ENCODE measurements at places on chromosomes 5 and 9. TPM values are rescaled to one million over a fixed set of nuclear protein-coding genes. Genes with fewer than 3 reads are reported as not detected.

Gene IFT74
- total RNA-seq, result 14.1 TPM

Gene ANP32B
- total RNA-seq, result 307 TPM

Gene GABRA1
- total RNA-seq, result not detected

Gene OR1J2
- total RNA-seq, result not detected

Gene LCN9
- total RNA-seq, result 0.14 TPM

Gene FBP1
- not detected for total RNA-seq

Gene FAM219A
- 18.5 TPM for total RNA-seq

Gene SLC36A2
- not detected for total RNA-seq

Gene HARS2
- total RNA-seq, result 35.2 TPM

Gene MOB3B
- 12.6 TPM for total RNA-seq

Gene RANBP3L
- not detected for total RNA-seq

Gene PRRX2
- 5.6 TPM for total RNA-seq

Gene ANKRD18B
- 4.0 TPM for total RNA-seq

Gene PCDHB3
- 0.30 TPM for total RNA-seq

Gene TAS2R1
- not detected for total RNA-seq

Gene GABBR2
- total RNA-seq, result 0.28 TPM

Gene IFNA13
- total RNA-seq, result not detected

Gene FOCAD
- total RNA-seq, result 18.1 TPM

Gene QRFP
- total RNA-seq, result not detected

Gene IRGM
- not detected for total RNA-seq

Gene LCN2
- total RNA-seq, result 7.2 TPM

Gene GPX8
- total RNA-seq, result 34.5 TPM

Gene ELAVL2
- total RNA-seq, result 0.04 TPM

Gene IFNE
- total RNA-seq, result 0.83 TPM

Gene SPINK4
- not detected for total RNA-seq

Gene ZBED3
- 4.2 TPM for total RNA-seq

Gene GKAP1
- total RNA-seq, result 4.4 TPM

Gene SLC25A2
- total RNA-seq, result not detected

Gene RNF224
- total RNA-seq, result 0.25 TPM

Gene WNK2
- 7.5 TPM for total RNA-seq

Gene WDR55
- total RNA-seq, result 24.6 TPM

Gene PCDHGA8
- total RNA-seq, result not detected

Gene FAM200C
- total RNA-seq, result 1.2 TPM

Gene GADD45G
- total RNA-seq, result 0.52 TPM

Gene SIT1
- not detected for total RNA-seq

Gene AJM1
- total RNA-seq, result 4.6 TPM

Gene RASA1
- total RNA-seq, result 25.8 TPM

Gene GZMA
- not detected for total RNA-seq

Gene HOMER1
- total RNA-seq, result 6.1 TPM

Gene HAVCR2
- total RNA-seq, result 0.52 TPM

Gene CER1
- not detected for total RNA-seq

Gene QSOX2
- 28.5 TPM for total RNA-seq

Gene GABRG2
- not detected for total RNA-seq

Gene CCDC69
- total RNA-seq, result 1.5 TPM

Gene GPR151
- total RNA-seq, result not detected

All from A549 treated with dexamethasone at 1 μM for 4 hours (cell line).